GOT3 (cell line): ENCODE measurements at places on chromosomes 7 and 10.

DNA sequence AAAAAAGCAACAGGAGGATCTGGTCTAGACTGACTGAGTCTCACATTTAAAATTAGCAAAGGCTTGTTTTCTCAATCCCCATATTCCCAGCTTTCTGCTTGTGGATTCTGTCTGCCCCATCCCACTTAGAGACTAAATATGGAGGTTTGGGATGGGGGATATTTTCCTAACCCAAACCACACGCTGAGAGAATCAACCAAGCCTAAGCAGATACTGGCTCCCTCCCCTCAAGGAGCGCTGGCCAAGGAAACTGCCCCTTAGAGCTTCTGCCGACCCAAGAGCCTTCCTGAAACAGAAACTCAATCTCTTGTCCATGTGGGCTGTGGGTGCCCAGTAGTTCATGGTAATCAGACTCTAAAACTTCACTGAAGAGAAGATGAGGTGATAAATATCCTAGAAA lies 3.9 kb downstream of the FFAR4 start:
- no peak for DNase-seq

DNA sequence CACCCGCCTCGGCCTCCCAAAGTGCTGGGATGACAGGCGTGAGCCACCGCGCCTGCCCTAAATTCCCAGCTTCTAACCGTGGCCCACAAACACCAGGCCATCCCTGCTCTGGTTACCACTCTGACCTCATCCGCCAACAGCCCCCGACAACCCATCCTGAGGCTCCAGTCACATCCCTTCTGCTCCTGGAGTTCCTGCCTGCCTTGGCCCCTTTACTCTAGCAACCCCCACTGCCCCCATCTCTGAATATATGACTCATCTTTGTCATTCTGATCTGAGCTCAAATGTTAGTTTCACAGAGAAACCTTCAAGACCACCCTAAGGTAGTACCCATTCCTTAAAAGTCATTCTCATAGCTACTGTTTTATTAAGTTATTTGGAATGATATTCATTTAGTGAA lies 26.6 kb downstream of the RHEB start:
- no peak for DNase-seq

- DNase-seq: no peak
These were observed at the start of gene LAMB1 for GRCh38 chr7:108002726-108003598. Gene LAMB1, minus strand, starts transcription at chr7:108003161. Its CDS starts 276 bp downstream, at chr7:108002885.

- no peak for DNase-seq
These were observed 249.3 kb upstream of the GRB10 start for GRCh38 chr7:51031791-51032515.

- DNase-seq: no peak
These were observed 170.8 kb downstream of the ARHGAP12 start for GRCh38 chr10:31757831-31758230.

DNA sequence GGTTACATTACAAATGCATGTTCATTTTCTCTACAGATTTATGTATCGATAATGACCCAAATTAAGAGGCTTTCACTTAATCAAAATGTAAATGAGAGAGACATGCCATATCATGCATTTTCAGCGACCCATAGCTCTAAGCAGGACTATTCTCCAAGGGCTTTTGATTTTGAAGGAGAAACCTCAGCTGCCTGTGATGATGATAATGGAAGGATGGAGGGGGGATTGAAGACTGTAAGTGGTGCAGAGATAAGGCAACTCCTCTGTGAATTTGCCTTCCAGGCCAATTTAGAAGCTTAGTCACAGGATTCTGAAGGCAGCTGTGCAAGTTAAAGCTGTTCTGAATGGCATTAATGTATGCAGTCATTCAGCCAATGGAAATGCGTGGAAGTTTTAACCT lies 8.3 kb downstream of the VSTM2A start:
- DNase-seq: no peak

DNA sequence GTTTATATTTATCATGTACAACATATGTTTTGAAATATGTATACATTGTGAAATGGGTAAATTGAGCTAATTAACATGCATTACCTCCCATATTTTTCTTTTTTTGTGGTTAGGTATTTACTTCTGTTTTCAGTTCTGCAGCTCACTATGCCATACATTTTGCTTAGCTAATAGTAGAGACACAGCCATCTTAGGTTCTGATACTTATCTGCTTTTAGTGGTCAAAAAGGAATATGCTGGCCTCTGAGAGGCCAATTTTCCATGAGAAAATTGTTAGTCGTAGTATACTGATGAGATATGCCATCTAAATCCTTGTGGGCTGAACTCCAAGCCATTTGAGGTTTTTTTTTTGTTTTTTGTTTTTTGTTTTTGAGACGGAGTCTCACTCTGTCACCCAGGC lies 31.0 kb downstream of the SGPL1 start:
- no peak for DNase-seq

DNA sequence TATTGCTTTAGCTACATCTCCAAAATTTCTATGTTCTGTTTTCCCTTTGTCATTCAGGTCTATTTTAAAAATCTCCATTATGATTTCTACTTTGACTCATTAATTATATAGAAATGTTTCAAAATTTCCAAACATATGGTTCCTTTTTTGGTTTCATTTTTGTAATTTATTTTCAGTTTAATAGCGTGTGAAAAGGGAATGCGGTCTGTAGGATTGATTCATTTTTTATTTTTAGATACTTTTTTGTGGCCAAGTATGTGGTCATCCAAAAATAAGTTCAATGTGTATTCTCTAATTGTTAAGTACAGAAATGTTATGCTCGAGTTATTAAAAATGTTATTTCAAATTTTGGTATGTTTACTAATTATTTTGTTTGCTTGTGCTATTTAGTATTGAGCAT lies 72.5 kb upstream of the ANKRD1 start:
- no peak for DNase-seq

DNA sequence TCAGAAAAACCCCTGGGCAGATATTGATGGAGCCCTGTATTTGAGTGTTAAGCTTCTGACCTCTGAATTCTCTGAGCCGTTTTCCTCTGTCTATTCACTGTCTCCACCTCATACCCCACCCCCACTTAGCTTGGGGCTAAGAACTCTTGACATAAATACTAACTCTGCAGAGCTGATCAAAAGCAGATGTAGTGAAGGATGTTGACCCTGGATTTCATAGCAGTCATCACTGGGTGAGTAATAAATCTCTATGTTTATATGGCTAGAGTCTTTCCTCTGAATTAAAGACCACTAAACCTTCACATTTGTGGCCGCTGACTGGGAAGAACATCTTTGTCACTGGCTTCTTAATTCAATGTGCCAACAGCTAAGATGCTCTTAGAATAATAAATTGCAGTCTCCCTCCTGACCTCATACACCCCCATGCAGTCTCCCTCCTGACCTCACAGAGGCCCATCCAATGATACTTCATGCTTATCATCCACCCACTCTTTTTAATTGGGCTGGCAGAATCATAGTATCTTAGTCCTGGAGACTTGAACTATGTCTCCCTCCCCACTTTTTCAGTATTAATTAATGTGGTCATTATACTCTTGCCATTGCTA lies 78.0 kb upstream of the MACROH2A2 start:
- DNase-seq: no peak

DNA sequence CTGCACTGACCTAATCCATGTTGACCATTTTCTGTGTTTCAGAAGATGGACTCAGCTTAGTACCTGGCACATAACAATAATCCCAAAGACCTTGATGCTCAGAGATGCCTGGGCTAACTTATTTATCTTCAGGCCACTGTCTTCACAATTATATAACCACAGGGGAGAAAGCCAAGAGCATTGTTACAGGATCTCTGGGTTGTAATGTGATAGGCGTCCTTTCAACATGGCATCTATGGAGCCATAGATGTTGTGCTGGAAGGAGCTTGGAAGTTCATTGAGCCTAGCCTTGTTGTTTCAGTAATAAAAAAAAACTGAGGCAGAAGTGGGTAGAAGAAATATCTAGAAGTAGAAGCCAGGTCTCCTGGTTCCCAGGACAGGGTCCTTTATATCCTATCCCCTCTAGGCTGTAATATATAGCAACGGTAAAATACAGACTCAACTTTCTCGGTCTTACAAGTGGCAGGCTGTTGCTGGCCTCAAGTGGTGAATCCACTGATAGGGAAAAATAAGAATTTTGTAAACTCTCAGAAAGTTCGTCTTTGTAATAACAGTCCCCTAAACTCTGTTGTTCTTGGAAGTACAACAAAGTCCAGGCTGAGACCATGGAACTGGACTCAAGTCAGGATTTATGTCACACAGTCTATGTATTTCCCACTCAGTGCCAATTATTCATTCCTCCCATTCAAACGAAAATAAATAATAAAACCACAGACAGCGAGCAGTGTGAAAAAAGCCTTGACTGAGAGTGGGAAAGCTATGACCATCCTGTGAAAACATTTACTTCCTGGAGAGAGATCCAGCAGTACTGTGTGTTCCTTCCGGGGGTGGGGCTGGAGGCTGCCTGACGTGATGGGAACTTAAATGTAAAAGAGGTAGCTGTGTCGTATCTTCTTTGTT lies 277.6 kb downstream of the REEP3 start:
- no peak for DNase-seq

DNA sequence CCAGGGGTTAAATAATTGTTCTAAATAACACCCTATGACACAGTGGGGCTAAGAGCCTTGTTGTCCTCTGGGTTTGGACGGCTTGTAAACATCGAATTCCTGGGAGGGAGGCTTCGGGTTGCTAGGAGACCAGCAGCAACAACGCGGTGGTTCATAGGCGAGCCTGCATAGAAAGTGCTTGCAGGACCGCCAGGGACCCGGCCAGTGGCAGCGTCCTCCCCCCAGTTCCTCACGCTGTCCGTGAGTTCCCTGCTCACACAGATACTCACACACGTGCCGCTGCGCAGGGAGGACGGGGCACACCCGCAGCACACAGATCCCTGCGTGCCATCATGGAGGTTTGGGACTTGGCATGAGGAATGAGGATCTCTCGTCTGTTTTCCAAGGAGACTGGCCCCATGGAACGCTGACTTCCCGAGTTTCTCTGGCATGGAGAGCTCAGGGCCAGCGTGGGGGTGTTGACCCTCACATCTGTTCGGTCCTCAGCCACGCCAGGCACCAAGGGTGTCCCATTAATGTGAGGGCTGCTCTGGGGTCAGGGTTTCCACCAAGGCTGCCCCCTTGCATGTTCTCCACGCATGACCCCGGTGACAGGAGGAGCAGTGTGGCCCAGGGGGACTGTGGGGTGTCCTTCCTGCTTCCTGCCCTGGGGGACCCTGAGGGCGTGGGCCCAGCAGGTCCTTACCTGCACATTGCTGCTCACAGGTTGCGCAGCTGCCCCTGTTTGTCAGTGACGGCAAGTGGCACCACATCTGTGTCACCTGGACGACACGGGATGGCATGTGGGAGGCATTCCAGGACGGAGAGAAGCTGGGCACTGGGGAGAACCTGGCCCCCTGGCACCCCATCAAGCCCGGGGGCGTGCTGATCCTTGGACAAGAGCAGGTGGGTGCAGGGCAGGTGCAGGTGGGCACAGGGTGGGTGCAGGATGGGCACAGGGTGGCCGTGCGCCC lies 9.7 kb downstream of the NPTX2 start:
- no peak for DNase-seq

- DNase-seq: no peak
These were observed 40.4 kb upstream of the VDAC2 start for GRCh38 chr10:75170215-75170614.

DNA sequence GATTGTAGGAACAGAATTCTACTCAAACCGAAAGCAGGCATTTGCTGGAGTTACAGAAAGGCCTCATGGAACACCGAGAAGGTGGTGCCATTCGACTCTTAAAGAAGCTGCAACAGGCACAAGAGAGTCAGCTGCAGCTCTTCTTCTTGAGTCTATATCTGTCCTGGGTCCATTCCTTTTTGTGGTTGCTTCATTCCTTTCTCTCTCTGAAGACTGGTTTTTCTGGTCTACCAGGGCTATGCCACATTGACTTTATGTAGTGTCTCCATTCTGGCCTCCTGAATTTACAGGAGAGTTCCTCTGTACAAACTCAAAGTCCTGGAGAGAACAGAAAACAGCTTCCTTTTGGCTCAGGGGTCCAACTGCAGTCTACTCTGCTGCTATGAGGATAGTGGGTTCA lies 132.8 kb downstream of the CFTR start:
- no peak for DNase-seq

DNA sequence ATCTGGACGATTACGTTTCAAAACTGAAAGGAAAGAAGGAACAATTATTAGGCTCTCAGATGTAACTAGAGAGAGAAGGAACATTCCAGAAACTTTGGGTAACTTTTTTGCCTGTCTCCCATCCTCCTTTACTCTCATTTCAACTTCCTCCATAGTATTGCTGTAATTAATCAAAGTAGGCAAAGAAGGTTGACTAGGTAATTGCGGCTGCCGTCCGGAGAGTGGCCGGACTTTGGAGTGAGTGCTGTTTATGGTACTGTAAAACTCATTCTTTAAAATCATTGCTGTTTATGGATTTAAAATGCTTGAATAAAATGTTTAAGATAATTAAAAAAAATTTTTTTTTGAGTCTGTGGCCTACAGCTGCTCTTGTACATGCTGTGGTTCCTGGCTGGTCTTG lies 56.4 kb downstream of the RBM33 start:
- no peak for DNase-seq
